ENCODE measurements at places on chromosomes 11 and 22.

DNA sequence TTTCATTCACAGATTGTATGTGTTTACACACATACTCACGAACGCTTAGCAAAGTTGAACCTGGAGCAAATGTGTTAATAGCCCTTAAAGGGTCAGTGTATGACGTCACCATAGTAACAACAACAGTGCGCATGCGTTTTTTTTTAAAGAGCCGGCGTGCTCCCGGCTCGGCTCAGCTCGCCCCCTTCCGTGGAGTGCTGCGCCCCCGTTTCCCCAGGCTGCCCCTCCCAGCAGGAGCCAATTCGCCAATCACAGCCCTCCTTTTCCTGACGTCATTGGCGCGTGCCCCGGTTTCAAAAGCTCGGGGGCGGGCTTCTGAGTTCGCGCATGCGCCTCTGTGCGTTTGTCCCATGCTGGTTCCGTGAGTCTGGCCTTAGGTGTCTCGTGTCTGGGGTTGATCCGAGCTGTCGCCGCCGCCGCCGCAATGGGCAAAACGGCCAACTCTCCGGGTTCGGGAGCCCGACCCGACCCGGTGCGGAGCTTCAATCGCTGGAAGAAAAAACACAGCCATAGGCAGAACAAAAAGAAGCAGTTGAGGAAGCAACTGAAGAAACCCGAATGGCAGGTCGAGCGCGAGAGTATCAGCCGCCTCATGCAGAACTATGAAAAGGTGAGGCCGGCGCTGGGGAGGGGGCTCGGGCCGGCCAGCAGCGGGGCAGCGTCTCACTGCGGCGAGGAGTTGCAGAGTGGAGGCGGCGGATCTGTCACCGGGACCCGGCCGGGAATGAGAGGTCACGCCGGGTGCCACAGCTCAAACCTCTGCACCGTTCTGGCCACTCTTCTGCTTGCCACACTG, at the start of gene DDX10:
Gene DDX10, plus strand, starts transcription at position 340 of the 796 bp plus-strand sequence. Its CDS starts 85 bp downstream, at position 425.
- peak; percentile 94 for DNase-seq

DNA sequence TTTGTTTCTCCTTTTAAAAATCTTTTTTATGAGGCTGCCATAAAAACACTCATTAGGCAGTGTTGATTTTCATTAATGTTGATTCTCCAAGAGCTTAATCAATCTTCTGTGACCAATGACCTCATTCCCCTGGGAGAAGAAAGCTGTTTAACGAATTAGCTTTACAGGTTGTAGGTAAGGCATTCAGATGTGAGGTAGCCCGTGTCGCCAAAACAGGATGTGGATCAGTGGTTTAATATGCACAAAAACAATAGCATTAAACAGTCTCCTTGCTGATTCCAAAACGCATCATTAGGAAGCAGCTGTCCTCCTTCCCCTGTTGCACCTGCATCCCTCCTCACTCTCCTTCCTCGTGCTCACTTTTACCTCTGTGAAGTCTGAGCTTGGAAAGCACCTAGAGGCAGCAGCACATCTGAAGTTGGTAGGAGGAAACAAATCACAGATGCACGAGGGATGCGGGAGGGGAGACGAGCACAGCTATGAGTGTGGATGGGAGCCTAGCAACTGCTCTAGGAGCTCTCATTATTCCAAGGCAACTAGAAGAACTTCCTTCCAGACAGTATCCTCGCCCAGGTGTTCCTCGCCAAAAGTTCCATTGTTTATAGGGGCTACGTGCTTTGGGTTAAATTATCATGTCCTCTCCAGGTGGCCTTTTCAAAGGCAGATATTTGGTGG, 179.4 kb upstream of the SNX19 start:
- no peak for DNase-seq

GRCh38 chr11:44817207-44817949, 90.6 kb downstream of the TSPAN18 start:
- no peak for DNase-seq

DNA sequence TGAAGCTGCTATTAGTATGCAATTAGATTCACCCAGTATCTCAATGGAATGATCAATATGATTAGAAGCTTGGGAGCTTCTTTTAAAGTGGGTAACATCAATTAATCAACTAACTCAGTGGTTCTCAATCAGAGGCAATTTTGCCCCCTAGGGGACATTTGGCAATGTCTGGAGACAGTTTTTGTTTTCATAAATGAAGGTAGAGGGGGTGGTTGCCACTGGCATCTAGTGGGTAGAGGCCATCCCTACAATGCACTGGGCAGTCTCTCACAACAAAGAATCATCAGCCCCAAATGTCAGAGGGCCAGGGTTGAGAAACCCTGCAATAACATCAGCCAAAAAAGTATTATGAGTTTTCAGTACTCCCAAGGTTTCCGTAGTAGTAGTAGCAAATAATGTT, 5.9 kb upstream of the AMOTL1 start:
- DNase-seq = no peak

GRCh38 chr11:12042215-12042676, 33.8 kb upstream of the DKK3 start:
- DNase-seq = no peak

GRCh38 chr11:16226245-16226644, 130.1 kb downstream of the SOX6 start:
- DNase-seq = no peak

DNA sequence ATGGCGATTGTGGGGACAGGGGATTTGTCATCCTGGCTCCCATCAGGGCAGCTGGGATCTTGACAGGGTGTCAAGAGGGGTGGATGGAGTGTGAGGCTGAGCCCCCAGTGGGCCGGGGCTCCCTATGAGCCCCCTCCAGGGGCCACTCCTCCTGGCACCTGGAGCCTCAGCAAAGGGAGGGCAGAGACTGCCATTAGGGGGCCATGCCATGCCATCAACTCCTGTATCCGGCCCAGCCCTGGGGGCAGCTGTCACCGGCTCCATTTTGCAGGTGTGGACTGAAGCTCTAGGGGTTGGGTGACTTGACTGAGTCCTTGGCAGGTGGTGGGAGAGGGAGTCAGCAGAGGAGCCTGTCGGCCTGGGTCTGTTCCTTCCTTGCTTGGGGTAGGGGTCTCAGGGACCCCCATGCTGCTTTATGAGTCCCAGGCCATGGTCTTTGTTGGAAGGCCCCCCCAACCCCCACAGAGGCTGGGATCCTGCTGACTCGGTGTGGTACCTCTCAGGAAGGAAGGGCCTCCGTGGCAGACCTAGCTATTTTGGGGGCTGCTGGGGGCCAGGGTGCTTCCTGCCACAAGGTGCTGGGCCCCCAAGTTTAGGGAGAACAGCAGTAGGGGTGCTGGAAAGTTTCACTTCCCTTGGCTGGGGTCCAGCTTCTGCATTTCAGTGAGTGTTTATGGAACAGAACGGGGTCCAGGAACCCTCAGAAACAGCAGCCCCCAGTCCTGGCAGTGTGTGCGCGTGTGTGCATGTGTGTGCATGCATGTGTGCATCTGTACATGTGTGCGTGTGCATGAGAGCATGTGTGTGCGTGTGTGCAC, 1.5 kb downstream of the ACY3 start:
- DNase-seq = no peak

DNA sequence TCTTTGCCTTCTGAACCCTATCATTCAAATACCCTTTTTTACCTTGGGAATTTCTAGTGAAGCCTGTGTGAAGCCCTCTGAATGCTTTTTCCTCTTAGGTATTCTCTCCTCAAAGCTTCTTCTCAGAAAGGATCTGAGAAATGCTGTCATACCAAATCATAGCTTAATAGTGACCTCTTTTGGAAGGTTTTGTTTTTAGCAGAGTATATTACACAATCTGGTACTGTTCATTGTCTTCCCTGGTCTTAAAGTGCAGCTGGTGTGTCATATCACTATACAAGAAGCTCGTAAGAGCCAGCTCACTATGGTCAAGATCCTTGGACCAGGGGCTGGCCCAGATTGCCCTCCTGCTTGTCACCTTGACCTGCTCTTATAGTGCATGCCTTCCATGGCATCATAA, 204.4 kb upstream of the ANO5 start:
- no peak for DNase-seq

GRCh38 chr11:125335106-125335505, 161.0 kb downstream of the FEZ1 start:
- no peak for DNase-seq

DNA sequence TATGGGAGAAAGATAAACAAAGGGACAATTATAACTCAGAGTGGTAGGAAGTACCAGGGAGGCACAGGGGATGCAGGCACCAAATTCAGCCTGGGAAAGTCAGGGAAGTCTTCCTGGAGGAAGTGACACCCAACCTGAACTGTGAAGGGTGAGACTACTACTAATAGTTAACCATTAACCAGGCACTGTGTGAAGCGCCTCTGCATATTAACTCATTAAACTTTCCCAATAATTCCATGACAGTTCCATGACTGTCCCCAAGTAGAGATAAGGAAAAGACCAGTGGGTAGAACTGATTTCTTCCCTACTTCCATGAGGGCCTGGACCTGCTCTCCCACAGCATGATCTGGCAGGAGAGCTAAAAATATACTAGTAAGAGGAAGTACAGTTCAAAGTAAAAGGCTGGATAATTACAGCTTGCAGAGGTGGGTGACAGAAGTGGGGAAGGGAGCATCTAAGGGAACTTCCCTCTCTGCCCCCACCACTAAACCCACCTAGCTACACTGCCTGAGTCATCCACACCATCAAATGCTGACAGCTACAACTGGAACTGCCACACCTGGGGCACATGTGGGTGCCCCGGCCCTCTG, 4.7 kb upstream of the AP1B1 start:
- DNase-seq = no peak

DNA sequence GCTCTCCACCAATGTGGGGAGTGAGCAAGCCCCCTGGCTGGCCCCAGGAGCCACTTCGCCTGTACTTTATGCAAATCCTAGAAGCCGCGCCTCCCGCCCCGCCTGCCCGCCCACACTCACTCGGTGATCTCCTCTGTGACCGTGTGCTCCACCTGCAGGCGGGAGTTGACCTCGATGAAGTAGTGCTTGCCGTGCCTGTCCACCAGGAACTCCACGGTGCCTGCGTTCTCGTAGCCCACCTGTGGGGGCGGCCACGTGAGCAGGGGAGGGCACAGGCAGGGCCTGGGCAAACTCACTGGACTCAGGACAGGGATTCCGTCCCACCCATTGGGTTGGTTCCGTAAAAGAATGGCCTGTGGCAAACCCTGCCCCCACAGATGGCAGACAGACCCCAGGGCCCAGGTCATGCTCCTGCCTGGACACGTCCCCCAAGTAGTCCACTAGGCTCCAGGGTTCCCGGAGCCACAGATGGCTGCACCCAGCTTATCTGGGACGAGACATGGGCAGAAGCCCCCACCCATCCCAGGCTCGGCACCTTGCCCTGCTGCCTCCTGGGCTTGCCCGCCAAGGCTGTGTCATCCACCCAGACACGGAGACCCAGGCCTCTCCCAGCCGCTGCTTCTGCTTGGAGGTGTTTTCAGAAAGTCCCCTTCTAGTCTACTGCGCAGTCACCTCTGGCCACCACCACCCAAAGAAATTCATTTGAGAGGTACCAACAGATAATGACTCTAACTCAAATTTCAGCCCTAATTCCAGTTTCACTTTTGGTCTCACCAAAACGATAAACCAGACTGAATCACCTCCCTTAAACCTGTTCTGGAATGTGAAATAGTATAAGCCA, 12.1 kb downstream of the LRFN4 start:
- DNase-seq = peak; percentile 69

DNA sequence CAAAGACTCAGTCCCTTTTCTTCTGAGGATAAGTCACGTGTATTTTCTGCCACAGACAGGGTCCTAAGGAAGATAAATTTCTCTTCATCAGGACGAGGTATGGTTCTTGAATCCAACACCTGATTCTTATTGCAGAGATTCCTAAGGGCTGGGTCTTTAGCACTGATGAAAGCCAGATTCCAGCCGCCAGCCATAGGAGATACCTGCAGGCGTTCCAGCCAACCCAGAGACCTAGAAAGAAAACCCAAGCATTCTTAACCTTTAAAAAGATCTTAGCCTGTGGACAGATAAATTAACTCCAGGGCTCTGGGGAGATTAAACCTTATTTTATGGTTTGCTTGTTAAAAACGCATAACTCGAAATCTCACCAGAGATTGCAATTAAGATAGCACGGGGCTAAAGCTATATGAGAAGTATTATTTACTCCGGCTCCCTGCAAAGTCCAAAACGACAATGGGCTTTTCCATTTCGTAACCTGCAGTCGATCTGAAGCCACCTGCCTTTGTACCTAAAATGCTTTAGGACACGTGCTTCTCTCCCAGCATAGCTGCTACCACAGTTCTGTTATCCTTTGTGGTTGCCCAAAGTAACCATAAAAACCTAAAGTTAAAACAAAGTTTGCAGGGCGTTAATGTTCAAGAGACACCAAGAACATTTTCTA, 104.5 kb downstream of the NXPE2 start:
- DNase-seq = no peak

- no peak for DNase-seq
Observed at GRCh38 chr22:37430941-37431340, 3.7 kb upstream of the ELFN2 start.

DNA sequence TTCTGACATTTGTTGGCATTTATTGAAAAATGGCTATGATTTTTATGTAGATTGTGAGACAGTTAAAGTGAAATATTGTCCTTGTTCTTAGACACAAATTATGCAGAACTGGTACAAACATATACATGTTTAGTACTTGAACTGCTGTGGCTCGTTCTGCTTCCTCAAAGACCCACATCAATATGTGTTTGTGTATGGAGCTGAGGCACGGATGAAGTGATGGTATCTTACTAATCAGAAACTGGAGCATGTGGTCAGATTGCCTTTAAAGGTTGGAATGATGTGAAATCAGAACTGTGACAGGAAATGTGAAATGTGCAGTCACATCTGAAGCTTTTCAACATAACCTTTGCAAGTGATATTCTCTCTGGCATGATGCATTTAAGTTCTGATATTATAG, 130.4 kb downstream of the NAV2 start:
- DNase-seq = no peak

DNA sequence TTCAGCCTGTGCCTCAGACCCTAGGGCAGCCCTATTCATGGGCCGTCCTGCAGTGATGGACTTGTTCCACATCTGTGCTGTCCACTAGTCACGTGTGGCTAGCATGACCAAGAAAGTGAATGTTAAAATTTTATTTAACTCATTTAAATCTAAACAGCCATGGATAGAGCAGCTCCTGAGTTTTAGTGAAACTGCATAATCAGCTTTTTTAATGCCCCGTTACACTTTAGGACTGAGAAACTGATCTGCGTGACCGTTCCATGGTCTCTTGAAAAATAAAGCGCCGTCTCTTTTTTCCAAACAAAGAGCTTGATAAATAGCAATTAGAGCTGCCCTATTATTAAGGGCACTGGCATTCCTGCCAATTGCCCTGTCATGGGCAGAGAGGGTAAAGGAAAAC, 76.5 kb upstream of the SNX19 start:
- DNase-seq = no peak

- DNase-seq = no peak
Observed at GRCh38 chr11:44614281-44614775, 48.9 kb downstream of the CD82 start.

DNA sequence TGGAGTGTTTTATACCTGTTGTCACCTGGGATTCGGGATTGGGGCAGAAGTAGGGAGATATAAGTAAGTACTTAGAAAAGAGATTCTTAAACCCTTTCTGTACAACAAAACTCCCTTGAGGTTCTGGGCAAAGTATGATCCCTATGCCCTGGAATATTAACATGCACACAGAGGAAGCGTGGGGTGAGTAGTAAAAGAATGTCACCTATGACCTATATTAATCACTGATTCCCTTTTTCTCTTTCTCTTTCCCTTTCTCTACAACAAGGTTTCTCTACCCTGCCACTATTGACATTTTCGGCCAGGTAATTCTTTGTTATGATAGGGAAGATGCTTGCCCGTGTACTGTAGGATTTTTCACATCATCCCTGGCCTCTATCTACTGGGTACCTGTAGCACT, 209.7 kb upstream of the PLET1 start:
- DNase-seq = no peak

GRCh38 chr11:71518506-71519471, 8.3 kb upstream of the KRTAP5-7 start:
- DNase-seq = no peak
